ENCODE measurements at places on chromosomes 7 and 10.
A peak's percentile ranks its signal among the peaks of the same experiment; 100 is the strongest.

GRCh38 chr10:13080643-13081042 is 19.3 kb upstream of the OPTN start:
- DNase-seq, result no peak

- no peak for DNase-seq
Measured at GRCh38 chr7:46109437-46109836, 188.4 kb upstream of the IGFBP3 start.

DNA sequence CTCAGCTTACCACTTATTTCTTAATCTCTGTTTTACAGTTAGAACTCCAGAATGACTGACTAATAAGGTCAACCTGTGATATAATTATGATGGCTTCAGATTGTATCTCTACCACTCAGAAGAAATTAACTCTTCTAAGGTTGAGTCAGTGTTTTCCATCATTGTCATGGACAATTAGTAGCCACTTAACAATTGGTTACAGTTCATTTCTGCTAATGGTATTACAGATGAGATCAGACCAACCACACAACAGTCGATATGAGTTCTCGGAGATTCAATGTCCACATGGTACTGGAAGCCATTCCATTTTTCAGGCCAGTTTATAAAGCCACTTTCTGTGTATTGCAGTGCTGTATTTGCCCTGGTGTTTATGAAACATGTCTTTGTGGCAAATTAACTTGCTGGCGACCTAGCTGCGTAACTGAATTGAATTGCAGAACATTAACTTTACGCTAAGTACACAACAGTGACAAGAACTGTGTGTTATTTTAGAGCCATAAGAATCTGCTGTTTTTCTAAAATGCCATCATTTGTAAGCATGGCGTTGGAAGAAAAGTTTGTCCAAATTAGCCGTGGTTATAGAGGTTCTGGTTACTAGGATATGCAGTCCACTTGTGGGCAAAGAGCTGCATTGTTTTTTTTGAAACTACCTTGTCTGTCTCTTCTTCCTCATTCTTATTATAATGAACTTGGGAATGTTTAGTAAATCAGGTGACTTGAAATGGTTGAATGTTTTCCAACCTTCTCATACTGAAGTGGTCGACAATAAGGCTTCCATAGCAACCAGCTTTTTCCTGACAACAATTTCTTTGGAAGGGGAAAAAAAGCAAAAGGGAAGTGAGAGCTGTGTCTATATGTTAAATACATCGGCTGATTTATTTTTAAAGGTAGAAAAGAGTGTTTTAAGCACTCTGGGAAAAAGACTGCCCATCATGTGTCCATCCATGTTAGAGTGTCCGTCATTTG is 76.4 kb downstream of the CELF2 start:
- DNase-seq, result no peak

- DNase-seq, result no peak
Measured at GRCh38 chr7:126667742-126668366, 584.9 kb downstream of the GRM8 start.

- DNase-seq, result no peak
Measured at GRCh38 chr7:35463751-35464150, 209.9 kb upstream of the TBX20 start.

- DNase-seq, result no peak
Measured at GRCh38 chr10:97138846-97139245, 46.9 kb downstream of the SLIT1 start.

DNA sequence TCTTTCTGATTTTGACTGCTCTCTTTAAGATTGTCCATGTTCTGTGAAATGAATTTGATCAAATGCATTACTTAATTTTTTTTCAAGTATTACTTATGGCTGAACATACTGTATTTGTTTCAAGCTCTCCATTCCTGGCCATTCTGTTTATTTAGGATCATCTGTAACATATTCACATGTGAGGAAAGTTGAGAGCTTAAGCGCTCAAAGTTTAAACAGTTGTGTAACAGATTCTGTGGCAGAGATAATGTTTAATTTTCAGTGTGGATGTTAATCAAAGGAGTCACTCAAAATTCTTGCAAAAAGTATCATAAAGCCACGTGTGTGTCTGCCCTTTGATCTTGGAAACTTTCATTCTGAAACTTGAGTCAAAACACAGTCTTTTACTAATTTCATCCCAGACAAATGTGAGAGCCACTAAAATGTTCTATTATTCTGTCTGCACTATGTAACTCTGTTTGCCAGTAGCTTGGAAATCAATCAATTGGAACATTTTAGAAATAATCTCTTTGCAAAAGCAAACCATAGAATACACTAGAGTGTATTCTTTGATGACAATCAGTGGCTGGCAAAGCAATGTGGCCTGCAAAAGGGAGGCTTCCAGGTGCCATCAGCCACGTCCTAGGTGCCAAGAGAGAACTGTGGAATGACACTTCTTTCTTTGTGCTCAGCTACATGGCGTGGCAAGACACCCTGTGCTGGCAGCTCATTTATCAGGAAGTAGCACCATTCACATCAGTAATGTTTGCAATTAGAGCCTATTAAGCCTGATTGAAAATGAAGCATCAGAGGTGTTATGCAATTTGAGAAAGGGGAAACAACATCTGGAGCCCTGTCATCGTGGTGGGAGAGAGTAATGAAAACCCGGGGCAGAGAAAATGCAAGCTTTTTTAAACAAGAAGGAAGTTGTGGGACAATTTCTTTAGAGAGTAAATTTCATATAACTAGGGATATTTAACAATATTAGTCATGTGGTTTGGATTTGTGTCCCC is 40.9 kb downstream of the ARL5B start:
- DNase-seq, result no peak

GRCh38 chr10:88256886-88257285 is 326.2 kb downstream of the RNLS start:
- DNase-seq, result no peak

DNA sequence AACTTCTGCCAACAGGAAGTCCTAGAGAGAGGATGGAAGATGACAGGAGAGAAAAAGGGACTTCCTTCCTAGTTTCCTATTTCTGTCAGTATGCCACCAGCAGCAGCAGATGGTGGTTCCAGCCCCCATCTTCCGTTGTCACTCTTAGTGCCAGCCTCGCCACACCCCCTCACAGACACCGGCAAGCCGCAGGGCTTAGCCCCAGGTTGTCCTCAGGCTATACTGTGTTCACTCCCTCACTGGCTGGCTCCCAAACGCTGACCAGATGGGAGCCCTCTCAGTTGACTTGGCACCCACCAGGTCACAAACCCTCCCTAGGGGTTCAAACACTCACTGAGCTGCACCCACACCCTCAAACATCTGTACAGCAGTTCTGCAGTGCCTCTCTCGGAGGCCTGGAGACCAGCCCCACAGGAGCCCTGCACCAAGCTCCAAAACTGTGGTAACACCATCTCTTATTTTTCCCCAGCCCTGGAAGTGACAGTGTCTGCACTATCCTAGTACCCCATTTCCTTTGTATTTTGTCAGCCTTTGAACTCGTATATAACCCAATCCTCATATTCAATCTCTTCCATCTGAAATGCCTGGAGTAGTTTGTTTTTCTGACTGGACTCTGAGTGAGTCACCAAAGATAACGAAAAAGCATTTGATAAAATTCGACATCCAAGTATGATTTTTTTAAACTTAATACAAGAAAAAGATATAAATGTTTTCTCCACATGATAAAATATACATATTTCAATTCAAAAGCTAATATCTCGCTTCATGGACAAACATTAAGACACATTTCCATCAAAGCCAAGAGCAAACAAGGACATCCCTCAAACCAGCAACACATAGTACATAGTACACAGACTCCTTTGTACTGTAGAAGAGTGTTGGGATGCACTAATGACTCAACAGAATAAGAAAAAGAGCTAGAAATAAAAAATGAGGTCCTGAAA is 34.5 kb downstream of the SMURF1 start:
- peak; percentile 0 for DNase-seq

- no peak for DNase-seq
Measured at GRCh38 chr7:36620166-36620708, 104.1 kb downstream of the AOAH start.

- no peak for DNase-seq
Measured at GRCh38 chr10:8055420-8056349, 1.2 kb downstream of the GATA3 start.

- DNase-seq, result no peak
Measured at GRCh38 chr10:21080261-21080660, 183.2 kb upstream of the NEBL start.

- DNase-seq, result no peak
Measured at GRCh38 chr7:28878481-28878880, 79.6 kb downstream of the TRIL start.

All from activated CD8-positive, alpha-beta memory T cell treated with anti-CD3 and anti-CD28 coated beads for 1 hour (primary cell).